Sigmoid colon (tissue), 7 donors: ENCODE measurements at places on chromosomes 7 and 10. TPM values are rescaled to one million over a fixed set of nuclear protein-coding genes. Genes with fewer than 3 reads are reported as not detected.

- DNase-seq, result no peak
Observed at GRCh38 chr10:78650122-78650521, 418.6 kb upstream of the ZMIZ1 start.

GRCh38 chr10:35335133-35336083 is 901 bp upstream of the CCNY start:
- no peak for DNase-seq

- DNase-seq, result no peak
Observed at GRCh38 chr10:55551603-55552002, 750.6 kb upstream of the PCDH15 start.

- DNase-seq, result peak; percentile 26
Observed at GRCh38 chr10:93461109-93461806, 20.9 kb downstream of the MYOF start.

DNA sequence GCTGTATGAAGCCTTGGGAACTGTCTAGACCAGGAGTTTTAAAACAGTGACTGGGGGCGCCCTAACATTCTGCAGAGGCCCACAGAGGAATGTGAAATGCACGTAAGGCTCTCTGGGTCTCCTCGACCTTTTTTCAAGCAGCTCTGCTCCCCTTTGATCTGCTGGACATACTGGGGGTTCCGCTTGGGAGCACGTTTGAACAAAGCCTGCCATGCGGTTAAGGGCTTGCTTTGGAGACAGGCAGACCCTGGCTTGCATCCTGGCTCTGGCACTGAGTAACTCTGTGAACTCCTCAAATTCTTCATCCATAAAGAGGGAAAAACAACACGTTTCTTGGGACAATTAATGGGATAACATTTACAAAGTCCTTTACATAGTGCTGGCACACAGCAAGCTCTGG is 7.8 kb downstream of the BEND7 start:
- no peak for DNase-seq

DNA sequence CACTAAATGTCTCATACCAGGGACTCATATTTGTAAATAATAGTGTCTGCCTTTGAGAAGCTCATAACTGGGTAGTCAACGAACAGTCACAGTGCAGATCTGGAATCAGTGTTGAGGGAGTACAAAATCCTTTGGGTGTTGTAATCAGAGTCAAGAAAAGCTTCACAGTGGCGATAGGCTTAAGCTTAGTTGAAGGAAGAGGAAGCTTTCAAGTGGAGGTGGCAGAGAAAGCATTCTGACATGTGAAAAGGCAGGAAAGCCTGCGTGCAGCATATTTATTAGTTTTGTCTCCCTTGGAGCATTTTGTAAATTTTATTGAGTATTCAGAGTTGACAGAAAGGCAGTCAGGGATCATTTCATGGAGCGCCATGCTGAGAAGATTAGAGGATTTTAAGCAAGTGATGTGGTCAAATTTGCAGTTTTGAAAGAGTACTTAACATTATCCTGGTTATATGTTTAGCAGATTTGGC is 104.9 kb downstream of the ADK start:
- no peak for DNase-seq

- no peak for DNase-seq
Observed at GRCh38 chr7:50149369-50149768, 56.3 kb upstream of the ZPBP start.

DNA sequence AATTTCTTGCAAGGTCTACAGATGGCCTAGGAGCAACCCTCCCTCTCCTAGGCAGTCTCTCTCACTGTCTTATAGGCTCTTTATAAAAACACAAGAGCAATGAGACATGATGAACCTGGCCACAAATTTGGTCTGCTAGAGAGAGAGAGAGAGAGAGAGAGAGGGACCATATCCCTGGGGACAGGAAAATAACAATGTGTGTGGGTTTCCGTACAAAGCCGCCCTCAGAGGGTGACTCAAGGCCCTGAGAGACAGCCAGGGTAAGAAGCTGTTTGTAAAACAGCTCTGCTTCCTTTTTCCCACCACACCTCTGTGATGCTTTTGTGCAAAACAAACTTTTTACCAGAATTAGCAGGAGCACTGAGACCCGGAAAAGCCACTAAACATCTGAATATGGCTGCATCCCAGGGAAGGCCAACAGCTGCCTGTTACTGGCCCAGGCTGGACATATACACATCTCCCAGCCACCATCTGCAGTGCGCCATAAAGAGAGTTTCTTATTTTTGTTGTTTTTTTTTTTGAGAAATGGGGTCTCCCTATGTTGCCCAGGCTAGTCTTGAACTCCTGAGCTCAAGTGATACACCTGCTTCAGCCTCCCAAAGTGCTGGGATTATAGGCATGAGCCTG is 18.4 kb downstream of the GIMAP5 start:
- DNase-seq, result no peak

- DNase-seq, result peak; percentile 79
Observed at GRCh38 chr10:75431180-75432111, at the start of gene LRMDA. Gene LRMDA (plus strand): TSS chr10:75431624.

DNA sequence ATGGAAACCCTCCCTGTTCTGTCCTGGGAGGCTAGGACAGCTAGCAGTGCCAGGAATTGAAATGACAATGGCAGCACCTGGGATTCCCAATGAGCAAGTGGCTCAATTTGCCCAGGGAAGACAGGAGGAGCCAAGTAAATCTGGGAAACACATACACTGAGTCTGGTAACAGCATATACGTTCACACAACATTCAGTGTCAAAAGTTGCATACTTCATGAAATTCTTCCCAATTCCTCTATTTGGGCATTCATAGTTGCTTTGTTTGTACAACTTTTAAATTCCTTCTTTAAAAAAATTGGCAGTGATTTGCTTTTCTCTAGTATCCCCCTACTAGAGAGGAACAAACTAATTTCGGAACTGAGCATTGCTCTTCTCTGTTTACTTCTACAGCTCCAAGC is 2.9 kb upstream of the FRMD4A start:
- no peak for DNase-seq

GRCh38 chr10:69232736-69233480 is 12.8 kb downstream of the HKDC1 start:
- no peak for DNase-seq

- DNase-seq, result no peak
Observed at GRCh38 chr10:88865281-88865876, 13.7 kb upstream of the ANKRD22 start.

DNA sequence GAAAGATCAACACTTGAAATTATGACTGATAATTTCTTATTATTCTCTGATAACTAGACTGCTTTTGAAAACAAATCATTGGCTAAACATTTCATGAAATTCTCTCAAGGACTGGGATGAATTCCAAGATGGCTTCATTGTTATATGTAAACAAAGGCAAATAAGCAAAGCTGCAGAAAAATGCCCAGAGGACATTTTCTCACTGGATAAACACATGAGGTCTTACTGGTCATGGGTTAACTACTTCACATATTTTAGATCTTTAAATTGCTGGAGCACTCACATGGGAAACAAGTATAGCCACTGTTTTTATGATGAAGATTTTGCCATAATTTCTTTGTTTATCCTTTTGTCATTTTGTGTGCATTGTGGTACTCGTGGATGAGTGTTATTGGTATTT is 239.1 kb downstream of the PHF14 start:
- DNase-seq, result no peak

DNA sequence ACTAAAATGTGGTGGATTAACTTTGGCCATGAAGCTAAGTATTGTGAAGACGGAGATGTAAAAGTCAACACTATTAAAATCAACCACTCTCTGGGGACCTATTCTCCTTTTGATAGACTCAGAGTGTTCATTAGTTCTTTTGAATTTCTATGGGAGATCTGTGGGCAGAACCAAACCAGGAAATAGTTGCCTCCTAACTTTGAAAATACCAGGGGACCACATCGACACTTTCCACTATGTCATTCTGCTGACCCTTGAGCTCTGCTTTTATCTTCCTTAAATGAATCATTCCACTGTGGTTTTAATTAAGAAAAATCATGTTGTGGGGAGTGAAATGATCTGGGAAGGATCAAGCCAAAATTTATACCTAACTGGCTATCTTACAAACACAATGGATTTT is 960.5 kb downstream of the GATA3 start:
- no peak for DNase-seq

DNA sequence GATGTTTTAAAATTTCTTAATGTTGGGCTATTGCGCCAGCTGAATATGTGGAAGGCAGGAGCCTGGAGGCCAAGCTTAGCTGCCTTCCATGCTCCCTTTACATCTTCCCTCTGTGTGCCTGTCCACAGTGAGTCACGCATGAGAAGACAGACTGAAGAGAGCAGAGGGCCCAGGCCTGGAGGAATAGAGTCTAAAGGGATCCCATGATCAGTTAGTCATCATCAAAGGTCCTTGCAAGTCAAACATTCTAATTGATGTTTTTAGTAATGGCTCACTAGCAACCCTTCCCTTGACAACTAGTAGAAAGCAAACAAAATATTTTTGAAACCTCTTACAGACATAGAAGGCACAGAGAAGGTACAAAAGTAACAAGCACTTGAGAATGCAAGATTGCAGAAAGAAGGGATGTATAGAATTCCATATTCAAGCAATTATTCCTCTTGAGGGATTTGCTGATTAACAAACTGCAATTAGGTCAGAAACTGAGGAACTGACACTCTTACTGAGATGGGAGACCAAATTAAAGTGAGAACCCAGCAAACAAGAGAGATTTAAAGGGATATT is 30.7 kb upstream of the APBB1IP start:
- DNase-seq, result no peak

GRCh38 chr10:62610649-62611229 is 193.8 kb upstream of the ADO start:
- no peak for DNase-seq

DNA sequence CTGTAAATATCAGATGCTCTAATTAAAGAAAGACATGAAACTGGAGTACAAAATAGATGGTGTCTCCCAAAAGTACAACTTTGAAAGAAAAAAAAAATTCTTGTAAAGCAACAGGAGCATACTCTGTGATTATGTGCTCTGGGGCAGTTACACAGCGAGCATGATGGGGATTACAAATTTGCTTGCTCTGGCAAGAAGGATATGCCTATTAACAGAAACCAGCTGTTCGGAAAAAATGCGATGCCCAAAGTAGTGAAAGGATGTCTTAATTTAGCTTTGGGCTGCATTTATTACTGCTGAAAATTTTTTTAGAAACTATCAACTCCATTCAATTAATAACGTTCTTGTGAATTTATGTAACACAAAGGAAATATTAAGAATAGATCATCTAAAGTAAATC is 256.9 kb upstream of the TPK1 start:
- no peak for DNase-seq

- DNase-seq, result no peak
Observed at GRCh38 chr10:113427236-113427735, 125.6 kb upstream of the HABP2 start.

DNA sequence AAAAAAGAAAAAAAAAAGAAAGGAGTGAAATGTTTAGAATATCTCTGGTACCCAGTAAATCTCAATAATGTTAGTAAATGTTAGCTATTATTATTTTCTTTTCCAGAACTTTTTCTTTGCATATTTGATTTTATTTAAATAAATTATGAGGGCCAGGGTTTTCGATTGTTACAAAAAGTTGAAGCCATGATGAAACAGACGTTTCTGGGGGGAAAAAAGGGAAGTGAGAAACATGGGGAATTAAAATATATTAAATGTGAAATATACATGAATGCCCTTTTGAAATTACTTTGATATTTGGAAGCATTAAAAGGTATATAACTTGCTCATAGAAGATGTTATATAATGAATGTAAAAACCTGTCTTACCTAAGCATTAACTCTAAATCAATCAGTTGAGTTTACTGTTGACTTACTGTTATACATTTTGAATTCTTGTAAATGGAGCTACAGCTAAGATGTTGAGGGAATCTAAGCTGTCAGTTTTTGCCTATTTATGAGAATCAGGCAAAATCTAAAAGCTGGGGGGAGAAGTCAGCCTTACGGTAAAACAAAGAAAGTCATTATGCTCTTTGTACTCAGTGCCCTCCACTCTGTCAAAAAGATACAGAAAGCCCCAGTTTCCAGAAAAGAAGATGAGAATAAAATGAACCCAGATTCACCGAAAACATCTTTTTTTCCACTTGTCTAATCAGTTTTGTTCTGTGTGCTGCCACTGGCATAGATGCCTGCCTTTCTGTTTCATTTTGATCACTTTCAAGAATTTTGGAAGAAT is 30.0 kb upstream of the KDM7A start:
- DNase-seq, result no peak

GRCh38 chr10:18178854-18179483 is 38.7 kb downstream of the CACNB2 start:
- no peak for DNase-seq

- DNase-seq, result no peak
Observed at GRCh38 chr7:97145068-97145467, 27.6 kb downstream of the SDHAF3 start.

DNA sequence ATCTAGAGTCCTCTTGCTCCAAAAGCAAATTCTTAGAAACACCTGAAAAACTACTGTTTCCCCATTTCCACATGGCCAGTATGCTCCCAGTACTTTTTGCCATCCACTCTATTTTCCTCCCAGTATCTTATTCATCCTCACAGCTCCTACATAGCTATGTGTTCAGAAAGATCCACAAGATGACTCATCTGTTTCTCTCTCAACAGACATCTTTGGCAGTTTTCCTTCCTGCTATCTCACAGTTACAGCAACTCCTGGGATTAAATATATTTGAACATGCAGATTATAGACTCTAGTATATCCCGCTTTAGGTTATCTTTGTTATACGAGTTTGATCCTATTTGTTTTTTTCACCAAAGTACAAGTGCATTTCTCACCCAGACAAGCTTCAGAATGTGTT is 675.6 kb upstream of the POT1 start:
- DNase-seq, result no peak

DNA sequence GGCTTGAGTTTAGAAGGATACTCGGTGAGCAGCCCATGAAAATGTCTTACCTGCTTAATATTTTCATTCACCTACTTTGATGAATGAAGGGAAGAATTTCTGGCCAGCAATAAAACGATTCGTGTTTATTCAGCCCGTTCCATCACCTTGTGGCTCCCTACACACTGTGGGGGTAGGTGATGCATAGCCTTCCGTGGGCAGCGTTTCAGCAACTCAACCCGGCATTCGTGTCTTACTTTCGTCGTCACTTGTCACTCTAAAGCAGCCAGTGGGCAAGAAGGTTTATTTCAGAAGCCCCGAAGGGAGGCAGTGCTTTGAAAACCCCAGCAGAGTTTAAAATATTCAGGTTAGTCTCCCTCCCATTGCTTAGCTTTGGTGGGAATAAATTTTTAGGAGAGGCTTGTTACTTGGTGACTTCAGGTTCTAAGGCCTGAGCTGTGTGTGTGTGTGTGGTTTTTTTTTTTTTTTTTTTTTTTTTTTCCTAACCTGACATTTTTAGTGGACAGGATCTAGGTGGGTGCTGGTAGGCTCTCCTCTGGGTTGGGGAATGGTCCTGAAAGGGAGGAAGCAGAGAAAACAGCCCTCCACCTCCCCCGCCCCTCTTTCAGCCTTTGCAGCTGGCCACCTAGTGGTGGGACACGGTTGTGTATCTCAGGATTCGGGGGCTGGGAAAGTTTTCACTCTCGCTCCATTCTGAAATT is 1.8 kb downstream of the GRK5 start:
- peak; percentile 86 for DNase-seq

GRCh38 chr7:155999631-156000489 is 187.6 kb upstream of the SHH start:
- DNase-seq, result no peak

ABCC2 gene
- 0.86 TPM for polyA plus RNA-seq

PAOX gene
- polyA plus RNA-seq, result 8.7 TPM

LMOD2 gene
- polyA plus RNA-seq, result not detected

AIFM2 gene
- polyA plus RNA-seq, result 14.4 TPM

MET gene
- 1.2 TPM for polyA plus RNA-seq

PAPOLB gene
- polyA plus RNA-seq, result 0.03 TPM

DYDC1 gene
- not detected for polyA plus RNA-seq

CEP41 gene
- 2.8 TPM for polyA plus RNA-seq
